Foreskin keratinocyte (primary cell): ENCODE measurements at places on chromosomes 13 and 19.
A peak's percentile ranks its signal among the peaks of the same experiment; 100 is the strongest.

DNA sequence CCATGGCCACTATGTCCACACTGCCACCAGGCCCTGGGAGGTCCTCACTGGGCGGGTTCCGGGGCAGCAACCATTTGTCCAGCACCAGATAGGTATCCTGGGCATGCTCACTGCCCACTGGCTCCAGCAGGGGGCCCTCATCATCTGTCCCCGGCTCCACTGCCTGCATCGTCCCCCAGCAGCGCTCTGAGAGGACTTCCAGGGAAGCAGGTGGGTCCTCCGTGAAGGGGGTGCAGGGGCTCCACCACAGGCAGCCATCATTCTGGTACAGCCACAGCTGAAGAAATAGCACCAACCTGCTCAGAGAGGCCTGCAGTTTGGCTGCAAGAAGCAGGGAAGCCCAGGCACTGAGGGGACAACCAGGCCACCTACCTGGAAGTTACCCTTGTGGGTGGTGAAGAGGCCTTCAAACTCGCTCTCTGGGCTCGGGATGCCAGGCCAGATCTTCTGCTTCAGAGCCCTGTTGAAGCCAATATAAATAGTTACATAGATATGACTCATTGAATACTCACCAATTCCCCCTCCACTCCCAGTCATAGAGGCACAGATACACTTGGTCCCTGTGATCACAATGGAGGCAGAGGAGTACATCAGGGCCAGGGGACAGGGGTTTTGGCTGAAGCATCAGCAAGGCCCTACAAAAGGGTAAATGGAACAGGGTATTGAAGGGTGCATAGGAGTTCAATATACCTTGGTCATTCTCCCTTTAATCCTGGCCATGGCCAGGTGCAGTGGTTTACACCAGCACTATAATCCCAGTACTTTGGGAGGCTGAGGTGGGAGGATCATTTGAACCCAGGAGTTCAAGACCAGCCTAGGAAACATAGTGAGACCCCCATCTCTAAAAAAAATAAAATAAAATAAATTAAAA is 4.1 kb downstream of the SWSAP1 start:
- DNase-seq: peak; percentile 60

DNA sequence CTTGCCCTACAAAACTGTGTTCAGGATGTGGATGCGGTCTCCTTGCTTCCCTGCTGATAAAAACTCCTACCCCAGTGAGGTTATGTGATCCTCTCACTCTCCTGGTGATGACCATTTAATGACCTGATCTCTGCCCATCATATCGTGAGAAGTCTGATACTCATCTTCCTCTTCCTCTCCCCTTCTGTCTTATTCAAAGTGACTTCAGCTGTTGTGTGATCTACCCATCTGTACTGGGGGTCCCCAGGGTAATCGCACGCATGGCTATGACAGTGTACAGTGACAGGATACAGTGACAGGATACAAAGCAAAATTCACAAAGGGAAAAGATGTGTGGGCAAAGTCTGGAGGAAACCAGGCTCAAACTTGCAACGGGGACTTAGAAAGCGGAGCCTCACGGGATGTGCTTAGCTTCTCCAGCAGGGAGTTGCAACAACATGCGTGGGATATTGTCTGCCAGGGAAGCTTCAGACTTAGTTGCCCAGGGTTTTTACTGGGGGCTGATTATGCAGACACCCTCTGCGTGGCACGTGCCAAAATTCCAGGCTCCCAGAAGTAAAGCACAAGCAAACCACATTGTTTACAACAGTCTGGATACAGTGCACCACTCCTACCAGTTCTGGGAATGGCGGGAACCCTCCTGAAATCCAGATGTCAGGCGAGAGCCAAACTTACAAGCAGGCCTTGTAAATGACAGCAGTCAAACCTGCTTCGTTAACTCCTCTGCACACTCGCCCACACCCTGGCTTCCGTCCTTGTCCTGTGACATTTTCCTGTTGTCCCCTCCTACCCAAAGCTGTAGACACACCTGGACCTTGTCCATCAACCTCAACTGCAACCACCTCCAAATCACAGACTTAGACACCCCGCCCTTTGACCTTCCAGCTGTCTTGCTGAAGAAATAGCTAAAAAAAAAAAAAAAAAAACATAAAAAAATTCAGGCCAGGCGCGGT is 18.0 kb upstream of the GARRE1 start:
- DNase-seq: no peak

GRCh38 chr19:48947258-48947542 is 7.5 kb upstream of the BAX start:
- DNase-seq: no peak

DNA sequence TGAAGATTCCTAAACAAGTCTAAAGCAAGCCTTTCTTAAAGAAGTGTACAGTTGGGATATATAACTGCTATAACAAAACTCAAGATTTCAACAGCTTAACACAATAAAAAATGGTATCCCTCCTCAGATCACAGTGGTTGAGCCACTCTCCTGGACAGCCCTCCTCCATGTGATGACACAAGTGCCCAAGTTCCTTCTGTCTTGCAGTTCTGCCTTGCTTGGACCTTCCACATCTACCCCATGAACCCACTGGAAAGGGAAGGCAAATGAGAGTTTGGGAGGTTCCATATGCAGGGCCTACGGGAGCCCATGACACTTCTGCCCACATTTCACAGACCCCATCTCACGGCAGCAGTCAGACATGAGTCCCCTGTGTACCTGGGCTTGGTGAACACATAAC is 659.2 kb downstream of the UQCRFS1 start:
- DNase-seq: no peak

DNA sequence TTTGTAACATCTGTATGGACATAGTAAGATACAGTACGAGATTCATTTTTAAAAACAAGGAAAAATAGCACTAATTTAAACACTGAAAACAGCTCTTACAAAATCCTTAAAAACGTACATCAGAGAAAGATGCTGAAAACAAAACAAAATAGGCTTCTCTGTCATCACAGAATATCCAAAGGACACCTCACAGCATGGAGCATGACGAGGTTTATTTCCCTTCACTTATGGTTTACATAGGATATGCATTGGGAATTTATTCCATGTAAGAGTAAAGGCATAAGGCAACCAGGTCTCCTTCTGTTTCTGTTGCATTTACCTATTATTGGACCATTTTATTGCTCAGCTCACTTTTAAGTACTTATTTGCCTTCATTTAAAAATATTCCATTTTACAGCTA is 3.0 kb downstream of the KCTD12 start:
- DNase-seq: no peak

DNA sequence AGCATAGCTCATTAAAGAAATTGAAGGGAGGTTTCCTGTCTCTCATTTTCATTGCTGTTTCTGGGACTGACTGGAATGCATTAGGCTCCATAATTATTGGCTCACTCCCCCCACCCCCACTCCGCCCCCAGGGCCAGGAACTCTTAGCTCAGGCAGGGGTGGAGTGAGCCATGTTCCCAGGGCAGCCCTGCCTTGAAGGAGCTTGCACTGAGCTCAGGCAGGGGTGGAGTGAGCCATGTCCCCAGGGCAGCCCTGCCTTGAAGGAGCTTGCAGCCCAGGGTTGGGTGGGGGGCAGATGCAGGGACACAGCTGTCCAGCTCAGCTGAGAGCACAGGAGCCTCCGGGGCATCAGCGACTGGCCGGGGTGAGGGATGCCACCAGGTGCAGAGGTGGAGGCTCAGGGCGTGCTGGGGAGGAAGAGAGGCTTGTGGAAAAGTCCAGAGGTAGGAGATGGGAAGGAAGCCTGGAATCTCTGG is 39.1 kb upstream of the TFDP1 start:
- DNase-seq: no peak

GRCh38 chr19:1134431-1134830 is 30.6 kb downstream of the GPX4 start:
- DNase-seq: no peak

GRCh38 chr19:40807147-40808020 is 8.4 kb downstream of the EGLN2 start:
- no peak for DNase-seq

- DNase-seq: no peak
Observed at GRCh38 chr13:27964741-27965323, 4.3 kb downstream of the CDX2 start.

- DNase-seq: no peak
Observed at GRCh38 chr13:22848539-22849052, 332.2 kb upstream of the SGCG start.

DNA sequence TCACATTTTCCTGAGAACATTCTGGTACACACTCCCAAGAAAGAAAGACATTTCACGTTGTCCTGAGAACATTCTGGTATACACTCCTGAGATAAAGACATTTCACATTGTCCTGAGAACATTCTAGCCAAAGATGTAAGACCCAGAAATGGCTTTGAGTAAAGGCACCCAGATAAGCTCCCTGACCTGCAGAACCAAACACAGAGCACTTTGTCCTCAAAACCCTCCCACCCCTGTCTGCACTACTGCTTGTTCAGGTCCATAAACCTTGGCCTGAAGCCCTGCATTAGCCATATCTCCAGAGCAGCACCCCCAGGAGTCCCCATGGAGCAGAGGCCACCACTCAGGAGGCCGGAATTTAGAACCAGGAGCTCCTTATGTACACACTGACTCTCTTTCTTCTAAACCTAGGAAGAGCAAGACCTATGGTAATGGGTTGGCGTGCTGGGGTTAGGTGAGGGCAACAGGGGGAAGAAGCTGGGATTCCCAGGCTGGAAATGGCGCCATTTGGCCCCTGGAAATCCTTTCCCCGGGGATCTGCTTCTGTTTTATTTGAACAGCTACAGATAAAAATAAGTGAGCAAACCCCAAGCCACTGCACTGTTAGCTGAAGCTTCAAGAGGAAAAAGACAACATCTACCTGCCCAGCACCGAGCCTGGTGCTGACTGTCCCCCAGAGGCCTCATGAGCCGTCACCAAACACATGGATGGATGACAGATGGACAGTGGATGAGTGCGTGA is 13.7 kb downstream of the GAS6 start:
- no peak for DNase-seq

- no peak for DNase-seq
Observed at GRCh38 chr19:48689449-48689848, 6.3 kb upstream of the FUT2 start.

DNA sequence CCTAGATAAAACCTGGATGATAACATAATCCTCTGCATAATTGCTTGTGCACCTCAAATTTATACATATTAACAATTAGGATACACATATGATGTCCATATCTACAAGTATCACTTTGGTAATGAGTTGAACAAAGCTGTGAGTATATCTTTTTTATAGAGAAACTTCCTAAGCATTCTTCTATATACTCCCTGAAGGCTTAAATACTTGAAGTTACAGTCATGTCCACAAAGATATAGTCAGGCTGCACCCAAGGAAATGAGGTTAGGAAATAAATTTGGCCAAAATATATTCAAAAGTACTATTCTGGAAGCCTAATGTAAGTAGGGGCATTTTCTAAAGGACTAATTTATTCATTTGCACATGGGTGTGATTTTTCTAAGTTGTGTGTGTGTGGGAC is 761.5 kb downstream of the PCDH9 start:
- no peak for DNase-seq

DNA sequence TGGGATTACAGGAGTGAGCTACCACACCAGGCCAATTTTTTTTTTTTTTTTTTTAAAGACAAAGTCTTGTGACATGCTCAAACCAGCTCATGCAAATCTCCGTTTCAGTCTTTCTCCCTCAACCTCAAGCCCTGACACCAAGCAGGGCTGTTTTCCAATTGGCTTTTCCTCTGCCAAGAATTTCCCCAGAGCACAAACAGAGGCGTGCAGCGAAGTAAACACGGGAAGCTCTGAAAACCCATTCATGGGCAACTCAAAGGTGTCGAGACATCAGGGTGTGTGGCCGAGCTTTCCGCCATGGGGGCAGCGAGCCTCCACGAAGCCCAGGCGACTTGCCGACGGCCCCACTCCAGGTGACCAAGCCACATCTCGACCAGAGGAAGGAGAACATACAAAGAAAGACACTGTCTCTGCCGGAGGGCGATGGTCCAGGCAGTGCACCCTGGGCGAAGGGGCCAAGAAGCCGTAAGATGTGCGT is 70.0 kb downstream of the INSR start:
- no peak for DNase-seq

- no peak for DNase-seq
Observed at GRCh38 chr13:70108356-70109105, at the start of gene KLHL1. TSS of gene KLHL1 (minus strand) at chr13:70108452. CDS start at chr13:70107699, 753 bp downstream.

DNA sequence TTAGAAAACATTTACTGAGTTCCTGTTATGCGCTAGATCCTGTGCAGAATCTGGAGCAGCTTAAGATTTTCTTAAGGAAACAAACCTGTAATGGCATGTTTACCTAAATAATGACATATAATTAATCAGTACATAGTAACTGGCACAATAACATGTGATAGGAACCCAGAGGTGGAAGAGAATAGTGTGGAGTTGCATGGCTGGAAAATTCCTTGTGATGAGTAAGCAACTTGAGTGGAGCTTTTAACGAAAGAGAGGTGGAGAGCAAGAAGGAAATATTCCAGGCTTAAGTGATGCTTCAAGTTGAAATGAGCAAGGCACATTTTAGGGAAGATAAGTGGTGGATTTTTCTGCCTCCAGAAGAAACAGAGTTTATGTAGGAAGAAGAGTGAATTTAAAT is 9.2 kb upstream of the GPC5 start:
- peak; percentile 54 for DNase-seq

DNA sequence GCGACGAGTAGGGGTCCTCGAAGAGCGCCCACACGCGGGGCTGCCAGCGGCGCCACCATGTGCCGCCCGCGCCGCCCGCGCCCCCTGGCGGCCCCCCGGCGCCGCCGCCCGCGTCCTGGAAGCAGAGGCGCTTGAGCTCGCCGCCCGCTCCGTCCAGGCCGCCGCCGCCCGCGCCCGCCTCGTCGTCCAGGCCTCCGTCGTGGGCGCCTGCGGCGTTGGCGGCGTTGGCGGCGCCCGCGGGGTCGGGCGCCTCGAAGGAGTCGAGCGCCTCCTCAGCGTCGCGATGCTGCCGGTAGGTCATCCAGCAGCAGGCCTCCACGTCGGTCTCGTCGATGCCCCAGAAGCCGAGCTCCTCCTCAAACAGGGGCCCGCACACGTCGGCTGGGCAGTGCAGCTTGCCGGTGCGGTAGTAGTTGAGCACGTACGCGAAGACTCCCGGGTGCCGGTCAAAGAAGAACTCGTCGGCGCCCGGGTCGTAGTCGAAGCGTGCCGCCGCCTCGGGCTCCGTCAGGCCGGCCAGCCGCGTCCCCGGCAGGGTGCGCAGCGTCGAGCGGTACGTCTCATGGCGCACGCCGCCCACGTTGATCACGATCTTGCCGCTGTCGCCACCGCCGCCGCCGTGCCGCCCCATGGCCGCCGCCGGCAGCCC is 829 bp downstream of the KCNC3 start:
- no peak for DNase-seq

DNA sequence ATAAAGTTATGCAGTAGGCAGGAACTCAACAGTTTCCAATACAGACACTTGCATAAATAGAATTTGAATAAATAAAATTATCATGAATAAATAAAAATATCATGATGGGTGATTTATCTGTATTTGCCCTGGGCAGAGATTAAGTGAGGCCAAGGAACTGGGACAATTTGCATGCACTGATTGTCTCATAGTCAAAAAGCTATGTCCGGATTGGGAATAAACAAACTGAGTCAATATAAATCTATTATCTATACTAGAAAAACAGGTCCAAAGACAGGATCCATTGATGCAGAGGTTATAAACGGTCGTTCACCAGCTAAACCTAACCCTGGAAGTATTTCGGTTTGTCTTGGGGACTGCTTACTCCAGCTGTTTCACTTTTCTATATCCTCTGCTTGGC is 26.2 kb upstream of the FBXL3 start:
- no peak for DNase-seq

GRCh38 chr13:76846363-76846762 is 39.8 kb downstream of the KCTD12 start:
- no peak for DNase-seq
